RWPE2 (cell line): ENCODE measurements at places on chromosomes 16 and 17.

DNA sequence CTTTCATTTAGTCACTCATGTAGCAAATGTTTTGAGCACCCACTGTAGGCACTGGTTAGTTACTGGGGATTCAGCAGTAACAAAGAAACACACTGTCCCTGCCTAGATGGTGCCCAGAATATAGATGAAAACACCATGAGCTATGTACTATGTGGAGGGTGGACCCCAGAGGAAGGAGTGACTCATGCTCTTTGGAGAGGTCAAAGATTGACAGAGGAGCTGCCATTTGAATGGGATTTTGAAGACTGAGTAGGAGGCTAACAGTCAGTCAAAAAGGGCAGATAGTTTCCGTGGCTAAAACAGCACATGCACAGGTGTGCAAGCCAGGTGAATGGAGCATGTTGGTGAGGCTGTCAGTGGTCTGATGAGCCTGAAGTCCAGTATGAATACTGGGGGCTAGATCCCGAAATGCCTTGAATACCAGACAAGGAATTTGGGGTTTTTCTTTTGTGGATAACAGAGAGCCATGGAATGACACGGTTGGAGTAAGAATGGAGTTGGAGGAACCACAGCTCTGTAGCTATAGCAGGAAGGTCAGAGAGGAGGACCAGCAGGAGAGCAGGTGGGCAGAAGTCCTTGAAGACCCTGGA is 6.1 kb downstream of the IL21R start:
- no peak for DNase-seq

- DNase-seq: no peak
These were observed 73.9 kb upstream of the TANC2 start for GRCh38 chr17:62892061-62892675.

DNA sequence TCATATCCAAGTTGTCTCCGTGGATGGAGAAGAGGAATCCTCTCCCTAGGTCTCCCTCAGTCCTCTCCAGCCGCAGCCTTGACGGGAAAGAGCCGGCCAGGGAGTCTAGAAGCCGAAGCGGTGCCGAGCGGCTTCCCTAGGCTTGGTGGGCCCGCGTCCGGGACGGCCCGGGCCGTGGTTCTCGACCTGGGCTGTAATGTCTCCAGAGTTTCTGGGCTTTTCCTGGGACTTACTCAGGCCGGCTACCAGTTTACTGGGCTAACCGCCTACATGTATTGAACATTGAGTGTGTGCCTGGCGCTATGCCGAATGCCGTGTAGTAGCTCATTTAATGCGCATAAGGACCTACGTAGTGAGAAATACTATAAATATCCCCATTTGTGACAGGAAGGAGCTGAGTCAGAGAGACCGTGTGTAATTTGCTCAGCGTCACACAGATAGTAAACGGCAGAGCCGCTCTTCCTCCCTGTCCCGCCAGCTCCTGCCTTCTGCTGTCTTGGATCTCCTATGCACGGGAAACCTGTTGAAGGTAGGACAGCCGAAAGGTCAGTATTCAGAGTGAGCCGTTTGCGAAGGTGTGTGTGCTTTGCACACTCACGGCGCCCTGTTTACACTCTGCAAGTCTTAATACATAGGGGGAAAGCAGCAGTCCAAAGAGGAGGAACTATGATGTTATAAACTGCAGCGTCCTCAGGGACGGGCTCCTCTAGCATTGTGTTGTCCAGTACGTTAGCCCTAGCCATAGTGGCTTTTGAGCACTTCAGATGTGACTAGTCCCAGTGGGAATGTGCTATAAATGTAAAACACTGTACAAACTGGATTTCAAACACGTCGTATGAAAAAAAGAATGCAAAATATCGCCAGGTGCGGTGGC is 723 bp upstream of the SPAG5 start:
- DNase-seq: no peak

- DNase-seq: no peak
These were observed 154.3 kb upstream of the ZFHX3 start for GRCh38 chr16:73202161-73202729.

- no peak for DNase-seq
These were observed 83.8 kb upstream of the GRIN2A start for GRCh38 chr16:10265770-10266615.

- no peak for DNase-seq
These were observed 5.7 kb downstream of the GRN start for GRCh38 chr17:44350733-44351226.

DNA sequence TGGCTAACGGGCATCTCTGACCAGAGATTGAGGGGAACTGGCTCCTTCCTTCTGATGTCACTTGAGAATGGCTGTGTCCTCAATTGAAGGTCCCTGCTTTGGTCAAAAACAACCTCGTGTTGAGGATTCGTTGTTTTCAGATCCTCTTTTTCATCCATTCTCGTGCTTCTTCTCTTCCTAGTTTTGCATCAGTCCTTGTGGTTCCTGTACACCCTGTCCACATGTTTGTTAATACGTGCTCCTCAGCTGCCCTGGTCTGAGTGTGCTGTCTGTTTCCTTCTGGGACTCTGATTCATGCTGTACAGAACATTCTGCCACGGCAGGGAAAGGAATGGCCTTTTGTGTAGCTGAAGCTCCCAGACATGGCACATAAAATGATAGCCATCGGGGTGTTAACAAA is 863.2 kb upstream of the GOT2 start:
- no peak for DNase-seq

GRCh38 chr17:2302778-2303203 is 794 bp downstream of the SMG6 start:
- no peak for DNase-seq

GRCh38 chr16:26614237-26614841 is 452.4 kb upstream of the C16orf82 start:
- DNase-seq: no peak
